ENCODE measurements at places on chromosomes 3 and 15. TPM values are rescaled to one million over a fixed set of nuclear protein-coding genes. Genes with fewer than 3 reads are reported as not detected.

DNA sequence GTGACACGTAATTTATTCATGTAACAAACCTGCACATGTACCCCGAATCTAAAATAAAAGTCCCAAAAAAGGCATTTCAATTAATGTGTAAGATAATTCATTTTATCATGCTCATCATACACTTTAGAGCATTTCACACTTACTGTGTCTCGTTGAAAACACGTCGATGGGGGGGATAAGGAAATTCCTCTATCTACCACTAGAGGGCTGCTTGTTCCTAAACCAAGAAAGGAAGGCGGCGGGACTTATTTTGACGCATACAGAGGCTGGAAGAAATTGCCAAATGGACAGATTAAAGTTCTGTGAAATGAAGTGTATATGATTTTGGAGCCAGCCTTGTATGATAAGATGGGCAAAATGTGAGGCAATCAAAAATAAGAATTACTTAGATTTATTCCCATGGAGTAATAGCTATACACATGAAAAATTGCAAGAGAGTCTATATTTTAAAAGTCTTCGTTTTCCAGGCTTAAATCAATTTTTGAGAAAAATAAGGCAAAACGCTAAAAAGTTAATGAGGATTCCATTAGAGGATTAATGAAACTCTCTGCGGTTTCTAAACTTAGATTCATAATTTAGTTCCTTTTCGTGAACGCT, 346.8 kb downstream of the CNTN3 start:
- no peak overlapping the region for H3K27ac ChIP-seq
- H3K4me1 ChIP-seq = no peaks in the 10 kb centered on the region
- H3K4me3 ChIP-seq = no peak overlapping the region
- H3K27me3 ChIP-seq = no peaks in the 10 kb centered on the region
- DNase-seq = no peak

GRCh38 chr3:195249057-195249770, 21.7 kb downstream of the XXYLT1 start:
- DNase-seq = no peak
- H3K36me3 ChIP-seq = no peaks in the 10 kb centered on the region
- H3K4me3 ChIP-seq = no peak overlapping the region
- no peaks in the 10 kb centered on the region for H3K27me3 ChIP-seq

GRCh38 chr3:140373234-140373633, 304.6 kb upstream of the TRIM42 start:
- no peak overlapping the region for H3K27ac ChIP-seq
- no peaks in the 10 kb centered on the region for H3K27me3 ChIP-seq
- H3K36me3 ChIP-seq = no peaks in the 10 kb centered on the region
- no peak for DNase-seq
- H3K4me3 ChIP-seq = no peak overlapping the region
- H3K4me1 ChIP-seq = no peaks in the 10 kb centered on the region

DNA sequence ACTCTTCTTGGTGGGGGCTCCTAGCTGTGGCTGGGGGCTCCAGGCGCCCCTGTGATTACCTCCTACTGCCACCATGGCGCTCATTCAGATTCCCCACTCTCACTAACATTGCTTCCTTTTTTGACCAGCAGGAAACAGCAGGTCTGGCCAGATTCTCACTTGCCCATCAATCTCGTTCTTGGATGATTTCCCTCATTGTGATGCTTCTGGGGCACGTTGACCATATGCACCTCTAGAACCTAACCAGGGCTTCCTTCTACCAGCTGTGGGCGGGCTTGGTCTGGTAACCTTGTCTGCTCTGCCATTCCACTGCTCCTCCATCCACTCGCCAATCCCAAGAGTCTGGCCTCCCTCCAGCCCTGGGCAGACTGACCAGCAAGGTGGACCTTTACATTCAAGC, 35.9 kb upstream of the PTPN23 start:
- H3K4me3 ChIP-seq = no peak overlapping the region
- H3K36me3 ChIP-seq = no peaks in the 10 kb centered on the region
- DNase-seq = no peak
- no peaks in the 10 kb centered on the region for H3K27me3 ChIP-seq
- H3K4me1 ChIP-seq = no peaks in the 10 kb centered on the region

- H3K4me3 ChIP-seq = no peak overlapping the region
- no peak overlapping the region for H3K27ac ChIP-seq
- peaks cover 7% of the 10 kb centered on the region for H3K27me3 ChIP-seq
- no peaks in the 10 kb centered on the region for H3K36me3 ChIP-seq
- peaks cover 7% of the 10 kb centered on the region for H3K4me1 ChIP-seq
Measured at GRCh38 chr3:126519506-126520455, 2.2 kb upstream of the UROC1 start.

Gene GHSR
- not detected for total RNA-seq

Gene TRPC1
- total RNA-seq = 1.4 TPM

Gene ATP13A4
- not detected for total RNA-seq

Measured in gastrocnemius medialis (tissue), 4 donors.